ENCODE measurements at places on chromosomes 2 and 18.

- DNase-seq, result no peak
Observed at GRCh38 chr2:19646987-19647386, 254.8 kb downstream of the TTC32 start.

DNA sequence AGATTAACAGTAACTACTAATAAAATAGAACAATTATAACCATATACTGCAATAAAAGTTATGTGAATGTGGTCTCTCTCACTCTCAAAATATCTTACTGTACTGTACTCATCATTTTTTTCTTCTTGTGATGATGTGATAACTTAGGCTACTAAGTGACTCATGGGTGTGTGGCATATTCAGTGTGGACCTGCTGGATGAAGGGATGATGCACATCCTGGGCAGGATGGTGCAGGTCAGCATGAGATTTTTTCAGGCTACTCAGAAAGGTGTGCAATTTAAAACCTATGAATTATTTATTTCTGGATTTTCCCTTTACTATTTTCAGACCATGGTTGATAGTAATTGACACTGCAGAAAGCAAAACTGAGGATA lies 90.7 kb downstream of the NCKAP5 start:
- DNase-seq, result peak; percentile 31

DNA sequence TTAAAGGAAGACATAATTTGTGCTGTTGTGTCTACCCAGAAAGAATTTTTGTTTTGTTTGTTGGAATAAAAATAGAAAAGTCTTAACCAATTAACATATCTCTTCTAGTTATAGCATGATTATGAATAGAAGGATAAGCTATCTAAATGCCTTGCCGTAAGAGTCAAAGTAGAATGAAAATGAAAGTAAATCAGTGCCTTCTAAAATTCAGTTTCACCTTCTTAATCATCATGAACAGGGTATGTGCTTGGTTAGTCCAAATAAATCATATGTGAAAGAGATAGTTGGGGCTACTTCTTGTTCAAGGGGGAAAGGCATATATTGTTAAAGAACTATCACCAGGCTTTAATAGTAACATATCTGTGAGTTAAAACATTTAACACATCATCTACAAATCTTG lies 91.5 kb downstream of the GULP1 start:
- DNase-seq, result no peak

DNA sequence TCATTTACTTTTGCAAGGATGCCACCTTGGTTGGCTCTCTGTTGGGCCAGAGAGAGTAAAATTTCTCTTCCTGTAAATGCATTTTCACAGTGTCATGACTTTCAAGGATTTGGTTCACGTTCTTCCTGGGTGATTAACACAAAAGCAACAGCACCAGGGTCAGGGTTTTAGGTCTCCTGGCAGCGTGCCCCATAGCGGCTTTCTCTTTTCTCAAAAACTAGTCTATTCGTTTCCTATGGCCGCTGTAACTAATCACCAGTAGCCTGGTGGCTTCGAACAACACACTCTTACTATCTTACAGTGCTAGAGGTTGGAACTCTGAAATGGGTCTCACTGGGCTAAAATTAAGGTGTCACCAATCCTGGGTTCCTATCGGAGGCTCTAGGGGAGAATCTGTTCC lies 56.3 kb upstream of the ACMSD start:
- DNase-seq, result no peak

GRCh38 chr2:133158024-133158423 lies 410.2 kb downstream of the NCKAP5 start:
- no peak for DNase-seq

DNA sequence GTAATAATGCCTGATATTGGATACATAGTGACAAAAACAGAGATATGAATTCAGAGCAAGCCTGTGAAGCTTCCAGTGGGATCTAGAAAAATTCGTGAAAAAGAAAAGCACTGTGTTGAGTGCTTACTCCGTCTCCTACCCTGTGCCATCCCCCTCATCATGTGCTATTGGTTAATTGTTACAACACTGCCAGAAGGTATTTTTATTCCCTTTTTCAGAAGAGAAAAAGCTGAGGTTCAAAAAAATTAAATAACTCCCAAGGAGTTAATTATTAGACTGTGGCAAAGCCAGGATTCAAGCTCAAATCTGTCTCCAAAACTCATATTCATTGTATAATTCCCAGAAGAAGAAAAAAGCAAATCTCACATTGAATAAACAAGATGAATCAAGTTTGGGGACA lies 735.5 kb upstream of the ACVR2A start:
- DNase-seq, result no peak

- DNase-seq, result peak; percentile 44
Observed at GRCh38 chr2:64873472-64873924, 115.7 kb upstream of the SLC1A4 start.

- no peak for DNase-seq
Observed at GRCh38 chr2:219478916-219479315, 19.8 kb upstream of the GMPPA start.

GRCh38 chr2:119250718-119251290 lies 27.2 kb downstream of the STEAP3 start:
- no peak for DNase-seq

GRCh38 chr2:120347396-120348060 lies 1.6 kb downstream of the INHBB start:
- no peak for DNase-seq

DNA sequence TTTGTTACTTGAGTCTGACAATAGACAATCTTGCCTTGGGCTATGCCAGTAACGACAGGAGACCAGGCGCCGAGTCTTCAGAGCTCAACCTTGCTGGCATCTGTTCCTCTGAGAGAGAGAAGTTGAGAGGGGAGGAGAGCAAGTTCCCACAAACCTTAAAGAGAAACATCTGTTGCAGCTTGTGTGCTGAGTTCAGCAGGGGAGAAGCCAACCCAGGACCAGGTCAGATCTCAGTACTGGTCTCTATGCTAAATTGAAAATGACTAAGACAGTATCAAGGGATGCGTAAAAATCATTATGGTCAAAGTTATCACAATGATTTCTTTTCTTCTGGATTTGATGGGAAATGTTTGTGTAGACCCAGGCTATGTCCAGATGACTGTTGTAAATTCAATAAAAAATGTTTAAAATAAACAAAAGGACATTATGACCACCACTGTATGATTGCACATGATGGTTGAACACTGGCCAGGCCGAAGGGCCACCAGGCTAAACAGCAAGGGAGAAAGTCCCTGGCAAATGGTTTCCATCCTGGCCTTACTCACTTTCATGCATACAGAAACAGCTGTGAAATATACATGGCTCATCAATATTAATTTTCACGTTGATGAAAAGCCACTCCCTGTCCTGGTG lies 100.3 kb upstream of the PMAIP1 start:
- DNase-seq, result peak; percentile 25

DNA sequence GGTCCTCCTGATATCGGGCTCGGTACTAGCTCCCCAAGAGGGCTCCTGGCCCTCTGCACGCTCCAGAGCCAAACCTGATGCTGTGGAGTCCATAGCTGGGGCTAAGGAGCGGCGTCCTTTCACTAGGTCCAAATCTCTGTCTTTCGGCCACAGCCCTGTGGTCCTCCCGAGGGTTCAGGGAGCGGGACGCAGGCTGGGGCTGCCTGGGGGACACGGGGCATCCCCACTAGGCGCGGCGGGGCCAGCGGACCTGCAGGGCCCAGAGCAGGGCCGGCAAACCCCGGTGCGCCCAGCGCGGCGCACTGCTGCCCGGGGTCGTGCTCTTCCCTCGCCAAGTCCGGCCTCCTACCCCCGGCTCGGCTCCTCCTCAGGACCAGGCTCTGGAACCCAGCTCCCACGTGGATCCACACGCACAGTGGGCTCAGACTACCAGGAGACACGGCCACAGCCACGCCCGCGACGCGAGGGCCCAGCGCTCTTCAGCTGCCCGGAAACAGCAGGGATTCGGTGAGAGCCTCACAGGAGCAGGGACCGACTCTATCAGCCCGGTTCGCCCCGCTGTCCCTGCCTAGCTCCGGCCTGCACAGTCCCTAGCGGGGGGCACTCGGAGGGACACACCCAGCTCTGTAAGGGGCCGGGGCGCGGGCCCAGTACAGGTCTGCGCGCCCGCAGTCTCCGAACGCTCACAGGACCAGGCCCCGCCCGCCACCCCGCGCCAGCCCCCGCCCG lies 593 bp downstream of the ZNF514 start:
- DNase-seq, result peak; percentile 39

DNA sequence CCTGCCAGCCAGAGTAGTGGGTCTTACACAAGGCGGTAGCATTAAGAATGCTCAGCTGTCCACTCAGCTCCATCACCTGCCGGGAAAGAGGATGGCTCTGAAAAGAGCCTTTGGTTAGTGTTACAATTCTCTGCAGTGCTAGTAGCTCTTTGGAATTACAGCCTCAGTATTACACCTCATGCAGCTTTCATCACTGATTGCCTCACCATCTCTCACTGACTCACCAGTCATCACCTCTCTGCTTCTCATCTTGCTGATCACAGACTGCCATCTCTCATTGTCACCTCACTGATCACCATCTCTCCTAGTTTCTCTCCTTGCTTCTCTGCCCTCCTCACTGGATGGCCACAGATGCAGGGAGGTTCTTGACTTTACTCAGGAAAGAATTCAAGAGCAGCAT lies 573.5 kb upstream of the SETBP1 start:
- no peak for DNase-seq

- DNase-seq, result peak; percentile 28
Observed at GRCh38 chr18:53941601-53942338, 282.7 kb downstream of the MBD2 start.

- DNase-seq, result no peak
Observed at GRCh38 chr2:219704878-219705277, 77.4 kb downstream of the SLC4A3 start.

DNA sequence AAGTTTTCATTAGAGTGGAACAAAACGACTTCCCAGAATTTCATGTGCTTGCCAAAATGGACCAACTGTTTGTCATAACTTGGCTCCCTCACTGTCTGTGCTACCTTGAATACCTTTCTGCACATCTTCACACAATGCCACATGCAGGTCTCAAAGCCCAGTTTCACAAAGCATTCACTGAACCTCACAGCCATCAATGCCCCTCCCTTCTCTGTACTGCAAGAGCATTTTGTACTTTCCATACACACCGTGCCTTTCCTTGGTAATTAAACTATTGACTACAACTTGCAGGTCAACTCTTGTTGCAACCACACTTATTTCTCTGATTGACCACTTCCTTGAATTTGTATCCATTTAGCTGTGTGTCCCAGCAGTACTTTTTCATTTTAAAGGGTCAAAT lies 50.5 kb downstream of the PAX3 start:
- no peak for DNase-seq

DNA sequence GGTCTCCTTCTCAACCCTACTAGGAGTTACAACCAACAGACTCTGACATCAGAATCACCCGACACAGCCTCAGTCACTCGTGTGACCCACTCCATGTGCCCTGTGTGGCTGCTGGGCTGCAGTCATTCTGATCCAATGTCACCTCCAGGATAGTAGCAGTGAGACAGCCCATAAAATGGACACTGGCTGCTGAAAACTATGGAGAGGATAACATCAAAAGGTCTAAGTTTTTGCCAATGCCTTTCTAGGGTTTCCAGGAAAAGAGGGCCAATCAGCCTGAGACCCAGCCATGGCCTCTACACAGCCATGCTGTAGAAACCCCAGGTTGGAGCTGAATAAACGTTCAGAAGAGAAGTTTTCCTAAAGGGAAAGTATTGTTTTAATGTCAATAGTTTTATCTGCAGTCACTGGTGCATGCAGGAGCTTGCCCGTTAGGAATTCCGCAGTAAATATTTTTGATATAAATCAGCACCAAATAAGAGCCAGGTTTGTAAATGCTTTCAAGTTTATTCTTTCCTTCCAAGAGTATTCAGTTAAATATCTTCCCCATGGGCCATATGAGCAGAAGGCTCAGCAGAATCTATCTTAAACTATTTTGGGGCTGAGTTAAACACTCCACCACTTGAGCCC lies 92.2 kb upstream of the PID1 start:
- no peak for DNase-seq

- DNase-seq, result no peak
Observed at GRCh38 chr2:183919926-183920325, 678.4 kb upstream of the ZNF804A start.

DNA sequence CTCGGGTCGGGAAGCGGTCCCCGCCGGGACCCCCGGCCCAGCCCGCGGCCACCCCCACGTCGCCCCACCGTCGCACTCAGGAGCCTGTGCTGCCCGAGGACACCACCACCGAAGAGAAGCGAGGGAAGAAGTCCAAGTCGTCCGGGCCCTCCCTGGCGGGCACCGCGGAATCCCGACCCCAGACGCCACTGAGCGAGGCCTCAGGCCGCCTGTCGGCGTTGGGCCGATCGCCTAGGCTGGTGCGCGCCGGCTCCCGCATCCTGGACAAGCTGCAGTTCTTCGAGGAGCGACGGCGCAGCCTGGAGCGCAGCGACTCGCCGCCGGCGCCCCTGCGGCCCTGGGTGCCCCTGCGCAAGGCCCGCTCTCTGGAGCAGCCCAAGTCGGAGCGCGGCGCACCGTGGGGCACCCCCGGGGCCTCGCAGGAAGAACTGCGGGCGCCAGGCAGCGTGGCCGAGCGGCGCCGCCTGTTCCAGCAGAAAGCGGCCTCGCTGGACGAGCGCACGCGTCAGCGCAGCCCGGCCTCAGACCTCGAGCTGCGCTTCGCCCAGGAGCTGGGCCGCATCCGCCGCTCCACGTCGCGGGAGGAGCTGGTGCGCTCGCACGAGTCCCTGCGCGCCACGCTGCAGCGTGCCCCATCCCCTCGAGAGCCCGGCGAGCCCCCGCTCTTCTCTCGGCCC lies 13.6 kb downstream of the SPEG start:
- no peak for DNase-seq

GRCh38 chr2:217755027-217755745 lies 247.6 kb downstream of the TNS1 start:
- DNase-seq, result no peak

GRCh38 chr2:240895656-240896388 lies at the start of gene MAB21L4:
Gene MAB21L4, minus strand, starts transcription at chr2:240896156. Its CDS starts 159 bp downstream, at chr2:240895997.
- DNase-seq, result no peak

GRCh38 chr18:37242091-37242490 lies 323.5 kb downstream of the CELF4 start:
- DNase-seq, result no peak

GRCh38 chr2:121319941-121320340 lies 34.9 kb upstream of the TFCP2L1 start:
- DNase-seq, result no peak

GRCh38 chr2:231052494-231053451 lies 3.9 kb upstream of the PSMD1 start:
- DNase-seq, result peak; percentile 82

DNA sequence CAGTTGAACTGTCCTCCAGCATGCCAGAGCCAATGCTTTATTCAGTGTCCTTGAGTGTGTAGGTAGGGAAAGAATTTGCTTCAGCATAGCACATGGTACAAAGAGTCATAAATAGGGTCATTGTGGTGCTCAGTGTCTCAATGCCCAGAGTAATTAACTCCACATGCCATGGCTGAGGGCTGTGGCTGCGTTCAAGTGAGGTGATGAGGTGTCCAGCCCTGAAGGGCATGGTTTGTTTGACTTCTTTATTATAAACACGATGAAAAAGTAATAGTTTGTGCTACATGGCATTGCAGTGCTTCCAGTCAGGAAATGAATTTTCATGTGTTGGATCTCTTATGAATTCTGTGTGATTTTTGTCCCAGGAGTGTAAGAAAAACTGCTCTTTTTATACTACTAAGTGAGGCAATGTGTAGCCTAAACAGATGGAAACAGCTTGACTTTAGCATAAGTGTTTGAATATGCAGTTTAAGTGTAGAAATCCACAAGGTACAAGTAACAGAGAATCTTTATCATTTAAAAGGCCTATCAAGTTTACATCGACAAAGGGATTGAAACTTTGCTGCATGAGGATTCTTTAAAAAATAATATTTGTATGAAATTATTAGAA lies 507.9 kb upstream of the CDH2 start:
- DNase-seq, result no peak

GRCh38 chr2:15570104-15570503 lies 9.0 kb upstream of the NBAS start:
- DNase-seq, result no peak

- no peak for DNase-seq
Observed at GRCh38 chr18:9133225-9133624, 3.4 kb upstream of the ANKRD12 start.

- no peak for DNase-seq
Observed at GRCh38 chr2:31234683-31235503, 941 bp downstream of the EHD3 start.

Measured in fibroblast of skin of right quadriceps (primary cell).